ENCODE measurements at places on chromosomes 2 and 18. TPM values are rescaled to one million over a fixed set of nuclear protein-coding genes. Genes with fewer than 3 reads are reported as not detected.

DNA sequence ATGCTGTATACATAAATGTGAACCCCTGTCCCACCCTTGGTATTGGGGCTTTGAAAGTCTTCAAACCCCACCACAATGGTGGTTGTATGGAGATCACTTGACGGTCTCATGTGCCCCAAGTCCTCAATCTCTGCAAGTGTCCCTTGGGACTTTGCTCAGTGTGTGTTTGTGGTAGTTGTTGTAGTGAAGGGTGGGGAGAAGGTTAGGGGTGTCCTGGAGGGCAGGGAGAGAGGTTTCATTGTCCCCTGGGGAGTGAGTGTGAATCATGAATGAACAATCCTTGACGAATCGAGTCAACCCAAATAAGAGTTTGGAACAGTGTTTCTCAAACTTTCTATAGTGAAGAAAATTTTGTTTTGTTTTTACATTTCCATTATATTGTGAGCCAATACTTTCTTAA, 28.1 kb downstream of the COL4A3 start:
- no peak for DNase-seq

- no peak for DNase-seq
These were observed 1495.5 kb upstream of the DDX18 start for GRCh38 chr2:116319001-116319400.

DNA sequence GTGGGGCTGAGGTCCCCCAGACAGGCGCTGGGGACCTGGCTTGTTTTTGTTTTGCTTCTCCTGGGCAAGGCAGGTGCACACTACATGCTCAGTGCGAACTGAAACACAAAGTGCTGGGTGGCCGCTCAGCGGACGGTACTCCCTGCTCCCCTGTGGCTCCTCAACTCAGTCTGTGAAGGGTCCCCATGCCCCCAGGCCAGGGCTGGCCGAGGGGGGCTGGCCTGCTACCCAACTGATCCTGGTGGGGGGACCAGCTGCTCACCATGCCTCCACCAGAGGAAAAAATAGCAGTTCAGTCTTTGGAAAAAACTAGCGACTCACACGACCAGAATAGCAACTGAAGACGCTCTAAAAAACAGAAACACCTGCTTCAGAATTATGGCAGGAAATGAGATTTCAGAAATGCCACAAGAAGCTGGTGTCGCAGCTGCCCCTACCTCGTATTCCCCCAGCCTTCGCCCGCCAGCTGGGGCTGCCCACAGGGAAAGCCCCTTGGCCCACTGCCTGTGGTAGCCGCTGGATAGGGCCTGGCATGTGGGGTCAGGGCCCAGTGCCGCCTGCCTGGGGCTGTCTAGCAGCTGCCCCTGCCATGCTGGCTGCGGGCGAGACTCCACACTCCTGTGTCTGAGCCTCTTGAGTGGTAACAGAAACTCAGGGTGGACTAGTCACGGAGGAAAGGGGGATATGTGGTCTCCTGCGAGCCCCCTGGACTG, 43.7 kb downstream of the MEX3C start:
- no peak for DNase-seq

The GLB1L gene
- total RNA-seq: 7.6 TPM

GRCh38 chr2:125471963-125472362, 1184.0 kb upstream of the GYPC start:
- peak; percentile 50 for DNase-seq

GRCh38 chr18:58438958-58439300, 190.0 kb downstream of the ALPK2 start:
- no peak for DNase-seq

- no peak for DNase-seq
These were observed 63.0 kb downstream of the GLI2 start for GRCh38 chr2:120798567-120799247.

Data from H4 (cell line).